Panc1 (cell line): ENCODE measurements at places on chromosomes 16 and 17.

- DNase-seq: peak; percentile 43
These were observed 19.7 kb upstream of the RCVRN start for GRCh38 chr17:9924735-9925191.

DNA sequence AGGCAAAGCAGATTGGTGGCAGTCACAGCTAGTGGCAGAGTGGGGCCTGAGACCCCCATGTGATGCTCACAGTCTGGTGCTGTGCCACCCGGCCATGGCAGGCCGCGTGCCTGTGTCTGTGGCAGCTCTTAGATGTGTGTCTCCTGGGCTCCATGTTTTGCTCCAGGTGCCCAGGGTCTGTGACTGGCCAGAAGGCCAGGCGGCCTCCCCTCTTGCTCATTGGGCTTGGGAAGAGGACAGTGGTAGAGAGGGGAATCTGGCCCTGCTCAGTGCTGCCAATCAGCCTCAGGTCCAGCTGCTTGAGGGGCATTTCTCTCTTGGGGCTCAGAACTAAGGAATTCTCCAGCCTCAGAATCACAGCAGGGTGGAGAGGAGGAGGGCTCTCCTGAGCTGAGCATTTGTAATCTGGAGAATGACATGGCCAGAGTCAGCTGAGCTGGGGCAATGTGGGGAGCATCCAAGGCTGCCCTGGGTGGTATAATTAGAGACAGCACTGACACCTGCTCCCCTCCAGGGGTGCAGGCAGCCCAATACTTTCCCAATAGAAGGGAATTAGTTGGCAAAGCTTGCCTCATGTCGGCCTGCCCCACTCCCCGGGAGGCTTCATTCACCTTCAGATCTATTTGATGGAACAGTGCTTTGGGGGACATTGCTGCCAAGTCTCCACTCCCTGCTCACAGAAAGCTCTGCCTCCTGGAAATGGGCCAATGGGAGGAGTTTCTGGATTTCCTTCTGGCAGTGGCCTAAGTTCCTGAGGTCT is 2.7 kb upstream of the LASP1NB start:
- DNase-seq: no peak

- no peak for DNase-seq
These were observed 8.4 kb upstream of the CDRT4 start for GRCh38 chr17:15475631-15476354.

DNA sequence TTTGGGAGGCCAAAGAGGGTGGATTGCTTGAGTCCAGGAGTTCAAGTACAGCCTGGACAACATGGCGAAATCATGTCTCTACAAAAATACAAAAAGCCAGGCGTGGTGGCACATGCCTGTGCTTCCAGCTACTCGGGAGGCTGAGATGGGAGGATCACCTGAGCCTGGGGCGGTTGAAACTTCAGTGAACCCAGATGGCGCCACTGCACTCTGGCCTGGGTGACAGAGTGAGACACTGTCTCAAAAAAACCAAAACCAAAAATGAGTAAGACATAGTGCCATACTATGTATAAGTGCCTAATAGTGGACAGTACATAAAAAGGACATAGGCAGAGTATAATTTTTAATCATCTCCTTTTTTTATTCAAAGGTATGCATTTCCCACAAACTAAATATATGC is 4.0 kb downstream of the CTC1 start:
- DNase-seq: no peak

GRCh38 chr17:2011411-2012371 is 13.4 kb downstream of the RTN4RL1 start:
- no peak for DNase-seq

GRCh38 chr17:75390982-75391381 is 14.5 kb downstream of the GRB2 start:
- DNase-seq: no peak

GRCh38 chr16:77785373-77785764 is 3.0 kb upstream of the VAT1L start:
- DNase-seq: no peak

DNA sequence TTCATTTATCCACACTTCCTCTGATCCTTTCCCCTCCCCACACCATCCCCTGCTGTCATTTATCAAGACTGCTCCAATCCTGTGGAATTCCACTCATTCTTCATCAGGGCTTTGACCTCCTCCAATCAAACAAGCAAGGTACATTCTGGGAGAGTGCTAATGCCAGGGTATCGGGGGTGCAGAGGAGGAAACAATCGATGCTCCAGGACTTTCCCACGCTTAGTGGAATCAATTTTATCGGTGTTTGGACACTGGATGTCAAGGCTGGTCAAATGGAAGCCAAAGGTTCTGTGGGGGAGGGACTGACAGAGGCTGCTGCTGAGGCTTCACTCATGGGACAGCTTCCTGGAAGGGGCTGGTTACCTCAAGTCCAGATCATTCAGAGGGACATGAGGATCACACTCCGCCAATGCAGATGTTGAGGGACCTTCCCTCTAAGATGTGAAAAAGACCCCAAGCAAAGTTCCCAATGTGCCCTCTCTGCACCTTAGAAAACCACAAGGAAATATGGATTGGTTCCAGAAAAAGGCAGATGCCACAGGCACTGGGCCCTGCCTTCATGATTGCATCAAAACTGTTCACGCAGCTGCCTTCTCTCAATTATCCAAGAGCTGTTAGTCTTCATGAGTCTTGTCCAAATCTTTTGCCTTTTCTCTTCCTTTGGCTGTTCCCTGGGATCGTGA is 44.7 kb upstream of the SOX9 start:
- DNase-seq: no peak

DNA sequence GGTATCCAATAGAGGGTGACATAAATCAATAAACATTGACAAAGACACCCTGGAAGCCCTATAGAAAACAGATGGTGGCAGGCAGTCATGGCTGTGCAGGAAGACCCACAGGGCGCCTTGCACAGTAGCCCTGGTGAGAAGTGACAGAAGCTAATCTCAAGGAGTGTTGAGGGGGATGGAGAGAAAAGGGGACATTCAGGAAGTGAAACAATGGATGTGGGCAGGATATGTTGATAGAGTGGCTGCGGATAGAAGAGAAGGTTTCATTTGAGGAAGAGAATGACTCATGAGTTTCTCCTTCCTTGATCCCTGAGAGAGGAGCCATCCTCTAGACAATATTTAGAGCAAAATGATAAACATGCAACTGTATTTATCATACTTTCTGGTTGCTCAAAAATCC is 468.8 kb upstream of the HSBP1 start:
- DNase-seq: no peak

- DNase-seq: no peak
These were observed 405.0 kb downstream of the SHISA9 start for GRCh38 chr16:13306161-13306995.

DNA sequence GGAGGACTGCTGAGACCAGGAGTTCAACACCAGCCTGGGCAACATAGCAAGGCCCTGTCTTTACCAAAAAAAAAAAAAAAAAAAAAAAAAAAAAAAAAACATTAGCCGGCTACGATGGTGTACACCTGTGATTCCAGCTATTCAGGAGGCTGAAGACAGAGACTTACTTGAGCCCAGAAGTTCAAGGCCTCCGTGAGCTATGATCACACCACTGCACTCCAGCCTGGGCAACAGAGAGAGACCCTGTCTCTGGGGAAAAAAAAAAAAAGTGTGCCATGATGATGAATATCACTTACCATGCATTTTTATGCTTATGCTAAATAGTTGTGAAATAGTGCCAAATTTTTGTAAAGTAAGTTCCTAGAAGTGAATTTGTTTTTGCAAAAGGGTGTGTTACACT is 197.0 kb downstream of the LGALS9B start:
- DNase-seq: no peak

DNA sequence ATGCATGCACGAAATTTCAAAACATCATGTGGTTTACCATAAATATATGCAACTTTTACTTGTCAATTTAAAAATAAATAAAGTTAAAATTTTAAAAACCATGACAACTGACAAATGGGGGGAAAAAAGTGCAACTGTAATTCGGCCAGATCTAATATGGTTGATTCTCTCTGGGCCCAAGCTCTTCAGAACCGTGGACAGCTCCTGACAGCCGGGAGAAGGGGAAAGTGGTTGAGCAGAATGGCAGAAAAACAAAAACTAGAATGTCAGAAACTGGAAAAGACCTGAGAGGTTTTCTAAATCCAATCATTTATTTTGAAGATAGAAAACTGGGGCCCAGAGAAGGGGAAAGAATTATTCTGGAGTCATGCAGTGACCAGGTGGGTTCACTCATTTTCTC is 126.6 kb downstream of the TMEM132E start:
- DNase-seq: no peak

DNA sequence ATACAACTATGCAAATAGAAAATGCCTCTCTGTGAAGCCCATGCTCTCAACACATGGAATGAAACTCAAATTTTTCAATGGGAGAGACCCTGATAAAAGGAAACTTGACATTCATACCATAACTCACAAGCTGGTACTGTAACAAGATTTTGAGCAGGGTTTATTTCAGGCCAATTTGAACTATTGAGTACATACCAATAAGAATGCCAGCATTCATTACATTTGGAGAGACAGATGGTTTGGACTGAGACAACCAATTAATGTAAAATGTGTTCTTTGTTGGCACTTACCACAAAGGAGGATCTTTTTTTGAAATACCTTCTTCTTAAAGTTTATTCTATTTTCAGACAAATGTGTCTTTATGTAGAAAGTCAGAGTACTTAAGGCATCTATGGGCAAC is 1357.0 kb upstream of the GOT2 start:
- no peak for DNase-seq

GRCh38 chr16:29791845-29792807 is 1.6 kb downstream of the KIF22 start:
- no peak for DNase-seq
